ENCODE measurements at places on chromosomes 3 and 15.

- DNase-seq = no peak
These were observed 115.7 kb upstream of the TSPAN3 start for GRCh38 chr15:77186594-77187011.

DNA sequence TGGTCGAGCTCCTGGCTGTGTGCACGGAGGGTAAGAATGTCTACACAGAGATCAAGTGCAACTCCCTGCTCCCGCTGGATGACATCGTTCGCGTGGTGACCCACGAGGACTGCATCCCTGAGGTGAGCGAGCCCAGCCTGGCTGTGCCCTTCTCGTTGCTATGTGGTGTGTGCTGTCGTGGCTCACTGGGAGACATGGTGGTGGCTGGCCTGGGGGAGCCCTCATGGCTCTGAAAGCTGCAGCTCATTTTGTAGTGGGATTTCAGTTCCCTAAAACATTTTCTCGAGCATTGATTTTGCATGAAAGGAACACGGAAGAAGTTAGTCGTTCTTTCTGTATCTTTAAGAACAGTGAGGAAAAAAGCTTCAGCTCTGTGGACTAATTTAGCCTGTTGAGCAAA lies 200.5 kb downstream of the ITPR1 start:
- no peak for DNase-seq

- no peak for DNase-seq
These were observed 175.9 kb downstream of the PDZRN3 start for GRCh38 chr3:73448761-73449301.

DNA sequence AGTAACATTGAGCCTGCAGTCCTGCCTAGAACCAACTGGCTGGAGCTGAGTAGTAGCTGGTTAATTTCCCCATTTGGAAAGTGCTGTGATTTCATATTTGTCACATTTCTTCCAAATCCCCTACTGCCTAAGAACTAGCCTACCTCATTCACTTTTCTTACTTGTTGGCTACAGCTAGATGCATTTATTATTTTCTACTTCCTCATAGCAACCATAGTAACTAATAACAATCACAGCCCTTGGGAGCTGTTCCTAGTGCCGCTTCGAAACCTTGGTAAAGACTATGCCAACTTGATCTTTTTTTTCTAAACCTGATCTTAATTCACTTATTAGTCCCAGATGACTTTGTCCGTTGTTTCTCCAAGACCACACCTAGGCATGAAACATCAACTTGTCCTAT lies 240.3 kb downstream of the FGF12 start:
- DNase-seq = no peak

DNA sequence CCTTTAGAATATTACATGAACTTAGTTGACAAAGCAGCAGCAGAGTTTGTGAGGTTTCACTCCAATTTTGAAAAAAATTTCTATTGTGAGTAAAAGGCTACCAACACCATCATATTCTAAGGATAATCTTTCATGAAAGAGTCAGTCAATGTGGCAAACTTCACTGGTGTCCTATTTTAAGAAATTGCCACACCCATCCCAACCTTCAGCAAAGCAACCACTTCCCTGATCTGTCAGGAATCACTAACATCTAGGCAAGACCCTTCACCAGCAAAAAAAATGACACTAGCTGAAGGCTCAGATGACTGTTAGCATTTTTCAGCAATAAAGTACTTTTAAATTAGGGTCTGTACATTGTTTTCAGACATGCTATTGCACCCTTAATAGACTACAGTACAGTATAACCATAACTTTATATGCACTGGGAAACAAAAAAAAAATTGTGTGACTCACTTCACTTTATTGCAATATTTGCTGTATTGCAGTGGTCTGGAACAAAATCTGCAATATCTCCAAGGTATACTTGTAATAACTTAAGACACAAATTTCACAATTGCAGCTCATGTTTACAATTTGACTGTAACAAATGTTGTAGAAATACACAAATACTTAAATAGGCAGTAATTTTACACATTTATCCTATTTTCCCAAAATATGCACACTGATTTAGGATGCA lies 38.9 kb upstream of the ALCAM start:
- no peak for DNase-seq

DNA sequence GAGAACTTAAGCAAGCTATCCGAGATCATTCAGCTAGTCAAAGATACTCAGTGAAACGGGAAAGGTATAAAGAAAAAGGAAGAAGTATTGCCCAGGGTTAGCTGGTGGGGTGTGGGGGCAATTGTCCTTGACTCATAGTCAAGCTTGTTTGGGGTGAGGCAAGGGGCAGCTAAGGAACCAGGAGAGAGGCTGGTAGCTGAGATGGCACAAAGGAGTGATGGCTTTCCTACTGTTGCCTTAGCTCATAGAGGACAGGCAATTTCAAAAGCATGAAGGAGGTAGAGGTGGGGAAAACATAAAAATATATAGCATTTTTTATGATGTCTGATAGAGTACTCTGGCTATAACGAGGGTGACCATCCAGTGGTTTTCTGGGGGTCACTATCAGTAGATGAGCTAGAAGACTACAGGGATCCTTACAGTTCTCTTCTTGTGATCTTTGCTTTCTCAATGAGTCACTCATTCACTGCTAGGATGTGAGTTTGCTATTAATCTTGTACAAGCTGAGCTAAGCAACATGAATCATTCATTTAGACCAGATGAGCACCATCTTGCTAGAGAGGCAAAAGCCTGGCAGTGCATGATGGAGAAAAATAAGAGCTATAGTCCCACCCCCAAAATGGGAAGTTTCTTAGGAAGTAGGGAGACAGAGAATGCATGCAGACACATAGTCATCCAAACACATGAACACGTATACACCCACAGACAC lies 207.1 kb upstream of the PFN2 start:
- no peak for DNase-seq

GRCh38 chr3:146896711-146897110 lies 291.6 kb upstream of the PLSCR5 start:
- no peak for DNase-seq

GRCh38 chr3:183151821-183152351 lies 10.6 kb downstream of the LAMP3 start:
- DNase-seq = no peak

GRCh38 chr15:31332020-31332680 lies 5.5 kb downstream of the KLF13 start:
- no peak for DNase-seq

DNA sequence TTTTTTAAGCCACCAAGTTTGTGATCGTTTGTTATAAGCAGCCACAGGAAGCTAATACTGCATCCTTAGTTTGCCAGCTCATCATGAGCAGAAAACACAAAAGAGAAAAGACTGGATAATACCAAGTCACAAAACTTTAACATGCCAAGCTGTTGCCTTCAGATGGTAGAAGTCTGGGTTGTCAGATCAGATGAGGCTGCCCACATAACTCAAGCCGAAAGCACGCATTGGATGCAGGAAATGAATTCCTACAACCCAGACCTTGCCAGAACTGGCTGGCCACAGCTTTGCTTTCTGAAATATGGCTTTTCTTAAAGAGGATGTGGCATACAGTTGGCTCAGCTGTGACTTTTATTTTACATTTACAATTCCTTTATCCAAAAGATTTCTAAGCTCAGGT lies 118.3 kb upstream of the NEO1 start:
- DNase-seq = no peak

- no peak for DNase-seq
These were observed 87.7 kb downstream of the DNASE1L3 start for GRCh38 chr3:58122936-58123700.

DNA sequence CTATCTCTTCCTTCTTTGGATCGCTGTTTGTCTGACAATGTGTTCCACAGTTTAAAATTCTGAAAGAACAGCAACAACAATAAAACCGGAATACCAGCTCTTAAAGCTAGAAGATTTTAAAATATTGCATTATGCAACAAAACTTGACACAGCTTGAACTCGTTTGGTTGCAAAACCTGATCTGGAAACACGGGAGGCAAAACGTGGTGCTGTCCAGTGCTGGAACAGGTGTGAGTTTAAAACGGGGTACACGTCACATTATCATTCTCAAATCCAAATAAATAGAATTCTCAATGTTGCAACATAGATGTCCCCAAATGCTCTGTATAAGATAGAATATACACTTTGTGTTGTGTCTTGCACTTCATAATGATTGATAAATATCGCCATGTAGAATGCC lies 110.9 kb upstream of the LYSMD4 start:
- no peak for DNase-seq

- no peak for DNase-seq
These were observed 130.6 kb downstream of the TPRA1 start for GRCh38 chr3:127459891-127460290.

DNA sequence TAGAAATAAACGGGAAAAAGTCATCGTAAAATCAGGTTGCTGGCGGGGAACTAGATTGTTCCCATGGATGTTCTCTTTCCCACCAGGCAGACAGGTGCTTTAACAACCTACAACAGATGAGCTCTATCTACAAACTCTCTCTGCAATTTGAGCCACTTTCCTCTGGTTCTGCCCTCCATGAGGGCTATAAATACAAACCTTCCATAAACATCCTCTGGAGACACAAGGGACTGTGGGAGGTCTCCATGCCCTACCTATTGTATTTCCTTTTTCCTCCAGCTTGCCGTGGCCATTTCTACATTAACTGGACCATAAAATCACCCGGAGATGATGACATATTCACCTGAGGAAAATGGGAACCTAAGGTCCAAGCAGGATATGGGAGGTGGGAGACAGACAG lies 151.1 kb downstream of the GABRB3 start:
- DNase-seq = no peak

GRCh38 chr3:50123394-50124051 lies 31.6 kb upstream of the SEMA3F start:
- DNase-seq = no peak

DNA sequence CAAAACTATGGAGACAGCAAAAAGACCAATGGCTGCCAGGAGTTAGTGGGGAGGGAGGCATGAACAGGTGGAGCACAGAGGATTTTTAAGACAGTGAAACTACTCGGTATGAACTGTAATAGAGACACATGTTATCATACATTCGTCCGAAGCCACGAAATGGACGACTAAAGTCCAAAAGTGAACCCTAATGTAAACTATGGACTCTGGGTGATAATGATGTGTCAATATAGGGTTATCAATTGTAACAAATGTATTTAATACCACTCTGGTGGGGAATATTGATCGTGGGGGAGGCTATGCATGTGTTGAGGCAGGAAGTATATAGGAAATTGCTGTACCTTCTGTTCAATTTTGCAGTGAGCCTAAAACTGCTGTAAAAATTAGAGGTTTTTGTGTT lies 107.0 kb downstream of the CPN2 start:
- DNase-seq = no peak

GRCh38 chr3:163919154-163919553 lies 1159.1 kb downstream of the SI start:
- DNase-seq = no peak

GRCh38 chr3:151387842-151388241 lies 3.3 kb upstream of the P2RY12 start:
- DNase-seq = no peak

GRCh38 chr15:90583471-90584252 lies 53.9 kb downstream of the CRTC3 start:
- DNase-seq = no peak

- no peak for DNase-seq
These were observed 412.1 kb upstream of the DPH6 start for GRCh38 chr15:35958021-35958420.

- DNase-seq = no peak
These were observed 11.2 kb upstream of the CCR8 start for GRCh38 chr3:39318301-39318700.

- DNase-seq = no peak
These were observed 26.1 kb downstream of the FAM174B start for GRCh38 chr15:92629276-92629974.

DNA sequence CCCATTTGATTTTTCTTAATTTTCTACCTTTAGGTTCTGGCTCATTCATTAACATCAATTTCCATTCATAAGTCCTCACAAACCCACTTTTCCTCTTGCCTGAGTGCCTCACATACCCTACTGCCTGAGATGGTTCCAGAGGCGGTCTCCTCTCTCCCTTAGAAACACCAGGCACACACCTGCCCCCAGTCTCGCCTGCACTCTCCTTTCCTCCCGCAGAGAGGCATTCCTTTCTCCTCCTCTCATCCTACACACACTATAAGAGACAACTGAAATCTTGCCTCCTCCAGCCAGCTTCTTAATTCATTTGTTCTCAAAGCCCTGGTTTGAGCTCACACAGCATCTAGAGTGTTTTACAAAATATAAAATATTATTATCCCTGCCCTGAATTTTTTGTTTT lies 27.5 kb downstream of the TF start:
- no peak for DNase-seq

DNA sequence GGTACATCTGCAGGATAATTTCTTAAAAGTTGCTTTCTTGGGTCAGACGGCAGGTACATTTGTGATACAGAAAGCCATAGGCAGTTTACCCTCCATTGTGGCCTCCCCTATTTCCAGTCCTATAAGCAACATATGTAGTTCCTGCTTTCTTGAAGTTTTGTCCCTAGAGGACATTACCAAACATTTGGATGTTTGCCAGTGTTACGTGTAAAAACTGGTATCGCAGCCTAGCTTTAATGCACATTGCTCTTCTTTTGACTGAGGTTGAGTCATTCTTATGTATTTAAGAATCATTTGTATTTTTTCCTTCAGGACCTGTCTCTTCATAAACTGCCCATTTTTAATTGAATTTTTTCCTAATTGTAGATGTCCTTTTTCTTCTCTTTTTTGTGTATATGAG lies 114.3 kb downstream of the DIPK2A start:
- no peak for DNase-seq

- no peak for DNase-seq
These were observed 210.1 kb upstream of the SATB1 start for GRCh38 chr3:18635215-18635614.

DNA sequence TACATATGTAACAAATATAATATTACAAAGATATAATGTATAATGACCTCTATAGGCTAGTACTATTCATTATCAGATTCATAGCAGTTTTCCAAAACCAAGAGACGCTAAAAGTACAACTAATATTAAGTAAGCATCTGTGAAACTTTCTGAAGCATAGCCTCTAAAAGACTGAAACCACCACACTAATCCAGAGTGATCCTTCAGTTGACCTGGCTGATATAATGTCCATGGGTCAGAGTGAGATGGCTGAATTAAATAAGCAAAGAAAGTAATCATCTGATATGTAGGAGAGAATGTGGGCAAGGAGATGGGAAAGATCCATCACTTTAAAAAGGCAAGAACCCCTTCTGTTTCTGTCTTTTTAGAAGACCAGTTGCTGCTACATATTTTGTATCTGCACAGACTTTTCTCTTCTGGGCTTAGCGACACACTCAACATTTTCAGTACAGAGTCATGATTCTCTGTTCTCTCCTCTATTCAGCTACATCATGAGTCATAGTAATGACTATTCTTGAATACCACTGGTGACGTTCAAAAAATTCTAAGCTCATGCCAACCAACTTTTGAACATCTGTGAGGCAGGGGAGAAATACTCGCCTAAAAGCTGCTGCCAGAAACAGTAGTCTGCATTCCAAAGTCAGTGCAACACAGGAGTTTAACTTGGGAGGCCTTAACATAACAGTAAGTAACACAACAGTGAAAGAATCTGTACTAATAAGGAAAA lies 149.6 kb downstream of the MAGI1 start:
- no peak for DNase-seq

DNA sequence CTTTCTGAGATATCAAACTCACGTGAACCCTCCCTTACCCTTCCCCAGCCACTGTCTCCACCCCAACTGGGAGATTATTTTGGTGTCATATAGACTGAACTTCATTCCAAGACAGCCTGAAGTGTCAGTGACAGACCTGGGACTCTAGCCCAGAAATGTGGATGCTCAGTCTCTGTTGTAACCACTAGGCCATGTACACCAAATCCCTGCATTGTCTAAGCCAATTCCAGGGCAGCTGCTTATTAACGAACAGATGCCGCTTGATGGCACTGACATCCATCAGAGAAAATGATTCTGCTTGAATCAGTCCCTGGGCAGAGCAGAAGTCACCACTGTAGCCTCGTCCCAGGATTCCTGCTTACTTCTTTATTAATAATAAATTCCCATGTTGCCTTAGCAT lies 305.5 kb downstream of the GRM7 start:
- DNase-seq = no peak

Data from mesenteric fat pad (tissue), 1 donor.